ENCODE measurements at places on chromosomes 7 and 10.

- DNase-seq, result no peak
These were observed 238.4 kb downstream of the DIP2C start for GRCh38 chr10:451021-451471.

GRCh38 chr7:2249744-2250323 is 7.8 kb downstream of the NUDT1 start:
- no peak for DNase-seq

DNA sequence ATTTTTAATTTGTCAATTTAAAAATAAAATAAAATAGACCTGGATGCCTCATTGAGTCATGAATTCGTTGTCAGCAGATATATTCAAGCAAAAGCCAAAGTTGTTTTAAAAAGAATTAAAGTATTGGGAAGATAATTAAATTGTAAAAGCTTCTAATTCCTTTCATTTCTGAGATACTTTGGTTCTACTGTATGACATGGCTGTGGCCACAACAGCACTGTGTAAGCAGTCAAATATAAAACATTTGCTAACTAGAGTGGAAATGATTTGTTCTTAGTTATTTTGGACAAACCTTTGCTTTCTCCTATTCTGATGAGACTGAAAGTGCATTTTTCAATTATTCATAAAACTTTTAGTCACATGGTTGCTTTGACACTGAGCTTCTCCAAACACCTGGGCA is 143.6 kb upstream of the FAM13C start:
- DNase-seq, result no peak

DNA sequence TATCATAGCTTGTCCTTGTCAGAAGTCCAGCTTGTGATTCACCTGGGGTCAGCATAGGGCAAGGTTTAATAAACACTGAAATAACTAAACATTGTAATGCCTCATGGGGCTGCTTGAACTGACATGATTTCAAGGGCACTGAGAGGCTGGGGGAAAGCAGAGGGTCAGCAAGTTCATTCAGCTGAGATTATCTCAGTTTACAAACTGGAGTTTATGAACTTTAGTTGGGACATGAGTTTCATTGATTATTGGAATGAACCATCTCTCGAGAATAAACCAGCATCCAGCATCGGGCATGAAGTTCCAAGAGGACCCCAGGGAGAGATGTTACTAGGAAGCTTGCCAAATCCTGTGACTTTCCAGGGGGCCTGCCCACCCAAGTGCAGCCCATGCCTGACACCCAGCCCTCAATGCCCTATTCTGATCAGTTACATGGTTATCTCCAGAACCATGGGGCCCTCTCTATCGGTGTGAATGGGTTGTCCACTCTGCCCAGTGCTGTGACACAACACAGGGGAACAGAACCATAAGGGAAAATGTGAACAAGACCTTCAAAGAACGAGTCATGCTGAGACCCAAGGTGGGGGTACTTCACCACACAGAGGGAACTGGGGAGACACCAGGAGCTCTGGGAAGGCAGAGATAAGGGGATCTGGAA is 7.9 kb upstream of the CYP3A7 start:
- DNase-seq, result no peak

- DNase-seq, result no peak
These were observed 27.8 kb upstream of the INHBA start for GRCh38 chr7:41730668-41731067.

DNA sequence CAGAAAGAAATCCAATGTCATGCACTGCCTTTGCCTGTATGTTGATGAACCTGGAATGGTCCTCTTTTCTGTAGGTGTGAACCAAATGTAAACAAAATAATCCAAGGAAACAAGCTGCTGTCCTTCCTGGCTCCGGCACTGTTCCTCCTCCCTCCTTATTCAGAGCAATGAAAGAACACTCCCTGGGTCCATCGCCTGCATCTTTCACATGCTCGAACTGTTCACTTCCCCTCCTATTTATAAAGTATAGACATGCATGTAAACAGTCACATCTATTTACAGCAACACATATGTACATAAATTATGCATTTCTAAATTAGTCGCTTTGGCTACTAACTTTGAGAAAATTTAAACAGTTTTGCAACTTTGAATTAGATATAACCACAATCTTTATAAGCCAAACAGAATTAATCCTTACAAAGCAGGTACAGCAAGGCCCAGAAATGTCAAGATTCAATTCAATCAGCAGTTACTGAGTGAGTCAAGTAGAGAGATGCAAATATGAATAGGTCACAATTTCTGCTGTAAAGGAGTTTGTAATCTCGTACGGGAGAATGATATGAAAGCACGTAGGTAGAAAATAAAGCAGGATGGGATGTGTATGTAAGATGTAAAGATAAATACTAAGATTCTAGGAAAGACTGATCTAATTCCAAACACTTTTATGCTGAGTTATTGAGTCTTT is 162.6 kb downstream of the PIP4K2A start:
- no peak for DNase-seq

DNA sequence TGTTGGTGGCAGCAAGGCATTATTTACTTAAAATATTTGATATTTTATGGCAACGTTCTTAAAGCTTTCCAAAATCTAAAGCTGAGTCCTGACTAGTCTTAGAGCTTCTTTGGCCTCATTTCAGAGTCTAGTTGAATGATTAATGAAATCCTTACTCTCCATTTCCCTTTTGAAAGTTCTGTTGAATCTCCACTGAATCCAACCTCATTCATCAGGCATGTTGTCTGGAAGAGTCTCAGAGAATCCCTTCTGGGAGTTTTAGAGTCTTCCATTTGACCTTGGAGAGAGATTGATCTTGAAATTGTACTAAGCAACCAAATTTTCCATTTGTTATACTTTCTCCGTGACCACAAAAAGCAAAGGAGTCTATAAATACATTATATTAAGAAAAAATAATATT is 198.5 kb upstream of the TMEM196 start:
- no peak for DNase-seq

- DNase-seq, result no peak
These were observed 42.3 kb downstream of the ARID5B start for GRCh38 chr10:61943674-61944378.

- no peak for DNase-seq
These were observed 205.5 kb upstream of the LRRN3 start for GRCh38 chr7:110885474-110885873.

DNA sequence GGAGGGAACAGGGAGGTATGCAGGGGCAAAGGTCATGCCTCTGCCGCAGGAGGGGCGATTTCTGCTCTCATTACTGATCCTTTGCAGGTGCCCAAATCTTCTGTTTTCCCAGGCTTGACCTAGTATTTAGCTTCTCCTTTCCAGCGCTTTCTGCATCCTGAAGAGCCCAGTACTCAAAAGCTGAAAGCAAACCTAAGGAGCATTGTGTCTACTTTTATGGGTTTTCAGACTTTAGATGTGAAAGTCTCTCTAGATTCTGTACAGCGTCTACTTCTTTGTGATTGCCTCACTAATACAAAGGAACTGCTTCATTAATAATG is 560 bp downstream of the GBF1 start:
- no peak for DNase-seq

- no peak for DNase-seq
These were observed 683.2 kb upstream of the LRRN3 start for GRCh38 chr7:110407706-110408105.

GRCh38 chr10:102064503-102064867 is 664 bp upstream of the HPS6 start:
- DNase-seq, result no peak

Data from neural crest cell (in vitro differentiated cells).